K562 (cell line): ENCODE measurements at places on chromosomes 3 and 15.

- no peak for DNase-seq
These were observed 41.1 kb downstream of the ACAA1 start for GRCh38 chr3:38095669-38096483.

- no peak for DNase-seq
These were observed 620 bp upstream of the UBR1 start for GRCh38 chr15:43106486-43106829.

DNA sequence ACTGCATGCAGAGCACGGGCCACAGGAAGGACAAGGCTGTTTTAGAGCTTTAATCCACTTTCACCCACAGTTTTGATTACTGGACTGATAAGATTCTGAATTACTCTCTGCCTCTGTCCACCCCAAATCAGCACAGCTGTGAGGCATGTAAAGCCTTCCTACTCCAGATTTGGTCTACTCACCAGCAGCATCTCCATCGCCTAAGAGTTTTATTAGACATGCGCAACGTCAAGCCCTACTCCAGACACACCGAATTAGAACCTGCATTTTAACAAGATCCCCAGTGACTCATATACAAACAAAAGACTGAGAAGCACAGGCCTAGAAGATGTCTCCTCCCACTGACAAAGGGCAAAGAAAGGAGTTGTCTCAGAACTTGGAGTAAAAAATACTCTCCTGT is 221.2 kb downstream of the TUSC7 start:
- no peak for DNase-seq

DNA sequence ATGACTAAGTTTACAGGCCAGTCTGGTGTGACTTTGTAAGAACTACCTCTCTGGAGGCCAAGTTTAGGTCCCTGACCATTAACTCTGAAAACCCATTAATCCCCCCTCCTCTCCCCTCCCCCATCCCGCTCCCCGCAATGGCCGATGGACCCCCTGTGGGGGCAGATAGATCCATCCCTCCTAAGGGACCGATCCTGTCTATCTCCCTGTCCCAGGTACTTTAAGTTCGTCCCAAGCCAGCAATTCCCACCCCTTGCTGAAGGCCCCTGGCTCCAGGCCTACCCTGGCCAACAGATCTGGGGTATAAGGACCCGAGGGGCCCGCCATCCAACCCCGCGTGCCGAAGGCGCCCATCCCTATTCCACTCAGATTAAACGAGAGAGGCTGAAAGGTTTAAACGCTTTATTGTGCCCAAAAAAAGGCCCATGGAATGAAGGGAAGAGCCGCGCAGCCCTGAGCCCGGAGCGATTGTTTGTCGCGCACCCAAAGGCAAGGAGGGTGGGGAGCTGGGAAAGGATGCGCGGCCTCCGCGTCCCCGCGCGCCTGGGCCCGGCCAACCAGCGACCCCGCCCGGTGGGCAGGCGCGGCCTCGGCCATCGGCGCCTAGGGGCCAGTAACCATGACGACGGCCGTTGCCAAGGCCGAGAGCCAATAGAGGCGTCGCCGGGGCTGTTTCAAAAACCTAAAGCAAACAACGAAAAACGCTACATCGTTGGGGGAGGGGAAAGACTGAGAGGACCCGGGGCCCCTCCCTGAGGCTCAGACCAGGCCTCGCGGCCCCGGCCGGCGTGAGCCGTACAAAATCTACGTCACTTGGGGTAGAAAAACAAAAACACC is 35.9 kb downstream of the HMCES start:
- DNase-seq = peak; percentile 86

GRCh38 chr3:5021116-5022092 is 42.2 kb downstream of the BHLHE40 start:
- no peak for DNase-seq

DNA sequence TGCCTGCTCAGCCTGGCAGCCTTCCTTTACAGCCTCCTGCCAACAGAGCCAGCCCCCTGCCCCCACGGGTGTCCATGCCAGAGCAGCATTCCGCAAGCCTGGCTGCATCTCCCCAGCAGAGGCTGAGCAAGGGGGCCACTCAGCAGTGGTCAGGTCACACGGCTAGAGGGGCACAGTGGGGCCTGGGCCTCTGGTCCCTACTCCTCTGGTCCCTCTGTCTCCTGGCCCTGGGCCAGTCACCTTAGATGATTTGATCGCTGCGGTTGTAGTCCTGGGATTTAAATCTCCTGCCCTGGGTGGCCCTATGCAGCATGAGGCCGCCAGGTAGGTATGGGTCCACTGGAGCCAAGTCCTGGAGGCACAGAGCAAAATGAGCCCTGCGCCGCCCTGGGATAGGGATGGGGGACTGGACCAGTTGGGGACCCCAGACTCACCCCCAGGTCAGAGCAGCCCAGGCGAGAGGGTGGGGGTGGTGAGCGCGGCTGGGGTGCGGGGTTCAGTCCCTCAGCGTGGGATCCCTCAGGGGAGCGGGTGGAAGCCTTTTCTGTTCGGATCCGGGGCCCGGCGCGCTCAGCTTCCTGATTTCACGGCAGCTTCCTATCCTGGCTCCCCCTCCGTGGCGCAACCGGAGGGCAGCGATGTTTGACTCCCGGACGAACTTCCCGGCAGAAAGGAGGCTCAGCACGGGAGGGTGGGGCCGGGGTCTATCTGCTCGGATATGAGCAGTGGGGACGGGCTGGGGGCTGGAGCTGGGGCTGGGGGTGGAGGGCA is at the start of gene ZBTB47:
ZBTB47 (plus strand) TSS at position 138 of the 771 bp plus-strand sequence. CDS start 4,659 bp downstream, outside the sequence.
- peak; percentile 46 for DNase-seq

DNA sequence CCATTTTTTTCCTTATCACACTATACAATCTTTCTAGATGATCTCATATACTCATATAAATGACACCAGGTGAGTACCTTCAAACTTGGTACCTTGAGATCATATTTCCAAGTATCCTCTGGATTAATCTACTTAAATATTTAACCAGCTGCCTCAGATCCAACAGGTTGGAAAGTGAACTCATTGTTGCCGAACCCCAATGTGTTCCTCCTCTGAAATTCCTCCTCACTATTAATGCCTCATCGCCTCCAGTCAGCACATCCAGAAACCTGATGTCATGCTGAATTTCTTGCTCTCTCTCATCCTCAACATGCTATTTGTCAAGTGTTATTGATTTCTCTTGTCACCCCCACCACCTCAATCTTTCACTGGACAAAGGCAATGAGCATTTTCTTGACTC is 221.8 kb downstream of the FMN1 start:
- no peak for DNase-seq

- DNase-seq = no peak
These were observed 233.0 kb downstream of the EPHA3 start for GRCh38 chr3:89340408-89340807.

DNA sequence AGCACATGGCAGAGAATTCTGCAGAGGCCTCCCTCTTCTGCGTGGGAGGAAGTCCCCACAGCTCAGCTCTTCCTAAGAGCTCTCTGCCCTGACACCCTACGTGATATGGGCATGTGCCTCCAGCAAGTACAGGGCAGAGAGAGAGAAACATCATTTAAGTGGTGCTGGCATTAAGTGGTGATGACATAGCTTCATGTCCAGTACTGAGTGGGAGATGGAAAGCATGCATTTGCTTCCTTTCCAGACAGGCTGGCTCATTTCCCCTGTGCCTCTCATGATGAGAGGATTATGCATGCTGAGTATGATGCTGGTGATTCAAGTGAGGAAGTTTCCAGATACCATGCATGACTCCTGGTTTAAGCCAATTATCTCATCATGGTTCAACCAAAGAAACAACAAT is 26.9 kb downstream of the BFSP2 start:
- no peak for DNase-seq

GRCh38 chr15:30033211-30033610 is 49.5 kb upstream of the GOLGA8J start:
- no peak for DNase-seq

DNA sequence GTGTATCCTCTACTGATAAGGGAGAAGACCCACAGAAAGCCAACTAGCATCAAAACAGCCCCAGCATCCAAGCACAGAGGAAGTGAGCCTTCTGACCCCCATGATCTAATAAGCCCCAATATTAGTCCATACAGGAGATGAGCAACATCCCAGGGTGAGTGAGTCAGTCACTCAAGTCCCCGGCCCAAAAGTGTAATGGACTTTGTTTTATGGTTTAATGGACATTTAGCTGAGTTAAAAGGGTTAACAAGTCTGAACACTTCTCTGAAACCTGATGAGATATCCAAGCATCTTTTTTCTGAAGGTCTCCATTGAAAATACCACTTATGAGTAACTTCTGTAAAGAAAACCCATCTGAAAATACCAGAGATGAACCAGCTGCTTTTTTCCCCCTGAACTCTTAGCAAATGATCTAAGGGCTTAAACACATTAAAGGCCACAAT is 115.6 kb downstream of the GREM1 start:
- no peak for DNase-seq

DNA sequence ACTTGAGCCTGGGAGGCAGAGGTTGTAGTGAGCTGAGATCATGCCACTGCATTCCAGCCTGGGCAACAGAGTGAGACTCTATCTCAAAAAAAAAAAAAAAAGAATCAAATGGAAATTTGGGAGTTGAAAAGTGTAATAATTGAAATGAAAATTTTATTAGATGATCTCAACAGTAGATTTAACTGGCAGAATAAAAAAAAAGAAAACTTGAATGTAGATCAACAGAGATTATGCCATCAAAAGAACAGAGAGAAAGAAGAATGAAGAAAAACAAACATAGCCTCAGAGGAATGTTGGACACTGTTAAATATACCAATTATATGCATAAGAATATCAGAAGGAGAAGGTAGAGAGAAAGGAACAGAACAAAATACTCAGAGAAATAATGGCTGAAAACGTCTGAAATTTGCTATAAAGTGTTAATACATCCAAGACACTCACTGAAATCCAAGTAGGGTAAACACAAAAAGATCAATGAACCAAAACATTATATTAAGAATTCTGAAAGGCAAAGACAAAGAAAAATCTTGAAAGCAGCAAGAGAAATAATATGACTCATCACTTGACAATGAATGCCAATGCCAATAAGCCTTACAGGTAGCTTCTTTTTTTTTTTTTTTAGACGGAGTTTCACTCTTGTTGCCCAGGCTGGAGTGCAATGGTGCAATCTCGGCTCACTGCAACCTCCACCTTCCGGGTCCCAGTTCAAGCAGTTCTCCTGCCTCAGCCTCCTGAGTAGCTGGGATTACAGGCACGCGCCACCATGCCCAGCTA is 14.6 kb upstream of the ELP6 start:
- DNase-seq = no peak

DNA sequence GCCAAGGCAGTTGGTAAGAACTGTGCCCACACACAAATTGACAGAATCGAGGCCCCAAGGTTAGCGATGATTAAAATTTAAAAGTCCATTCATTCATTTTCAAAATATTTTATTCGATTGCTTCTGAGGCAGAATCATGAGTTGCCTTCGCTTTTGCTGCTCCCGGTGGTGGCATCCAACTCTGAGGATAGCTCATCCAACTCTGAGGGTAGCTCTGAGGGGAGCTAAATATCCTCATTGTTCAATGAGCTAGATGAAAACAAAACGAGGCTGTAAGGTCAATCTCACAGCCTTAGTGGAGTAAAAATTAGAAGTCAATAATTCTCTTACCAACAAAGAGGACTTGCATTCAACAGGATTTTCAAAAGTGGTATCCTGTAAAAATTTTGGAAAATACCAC is 897 bp upstream of the CHL1 start:
- DNase-seq = no peak

GRCh38 chr15:100761290-100761935 is 118.2 kb upstream of the ALDH1A3 start:
- no peak for DNase-seq

GRCh38 chr3:52039846-52040245 is 16.5 kb downstream of the DUSP7 start:
- no peak for DNase-seq

DNA sequence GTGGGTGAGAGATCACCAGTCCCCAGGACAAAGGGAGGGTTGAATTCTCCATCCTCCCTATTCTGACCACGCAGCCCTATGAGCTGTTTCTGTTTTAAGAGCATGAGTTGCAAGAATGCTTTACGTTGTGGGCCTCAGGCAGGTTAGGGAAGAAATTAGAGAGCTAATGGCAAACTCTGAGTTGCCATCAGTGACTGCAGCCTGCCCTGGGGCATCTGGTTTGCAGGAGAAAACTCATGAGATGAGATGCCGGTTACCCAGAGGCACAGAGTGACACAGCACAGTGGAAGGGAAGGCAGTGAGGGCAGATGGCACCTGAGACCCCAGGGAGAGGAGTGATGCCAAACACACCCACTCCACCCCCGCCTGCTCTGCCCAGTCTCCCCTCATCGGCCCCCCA is 265.3 kb downstream of the CD47 start:
- no peak for DNase-seq

DNA sequence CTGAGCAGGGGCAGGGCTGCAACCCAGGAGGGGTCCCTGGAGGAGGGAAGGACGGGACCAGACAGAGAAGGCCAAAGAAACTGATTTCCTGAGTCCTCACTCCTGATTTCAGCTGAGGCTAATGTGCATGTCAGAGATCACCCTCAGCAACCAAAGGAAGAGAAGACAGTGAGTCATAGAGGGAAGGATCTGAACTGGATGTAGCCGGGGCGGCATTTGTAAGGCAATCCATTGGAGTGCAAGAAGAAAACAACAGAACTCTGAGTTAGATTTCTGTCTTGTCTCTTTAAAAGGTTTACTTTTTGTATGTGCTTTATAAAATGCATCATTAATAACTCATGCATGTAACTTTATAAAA is 105.3 kb upstream of the AGBL1 start:
- DNase-seq = no peak

- DNase-seq = peak; percentile 43
These were observed 9.1 kb downstream of the PLXND1 start for GRCh38 chr3:129597087-129597999.

- no peak for DNase-seq
These were observed 39.3 kb upstream of the HDC start for GRCh38 chr15:50304836-50305235.

DNA sequence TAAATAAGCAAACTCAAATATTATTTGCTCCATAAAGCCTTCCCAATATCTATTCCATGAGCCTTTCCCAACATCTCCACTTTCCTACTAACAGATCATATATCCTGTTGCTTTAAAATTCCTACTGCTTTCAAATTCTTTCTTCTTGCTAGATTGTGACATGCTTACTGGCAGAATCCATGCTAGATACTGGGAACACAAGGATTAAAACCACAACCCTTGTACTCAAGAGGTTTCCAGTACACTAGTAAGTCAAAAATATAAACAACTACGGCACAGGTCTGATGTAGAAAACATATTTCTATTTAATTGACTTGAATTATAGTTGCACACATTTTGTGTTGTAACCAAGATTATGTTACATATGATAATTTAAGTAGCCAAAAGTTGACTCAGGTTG is 275.0 kb downstream of the ZBTB20 start:
- no peak for DNase-seq

DNA sequence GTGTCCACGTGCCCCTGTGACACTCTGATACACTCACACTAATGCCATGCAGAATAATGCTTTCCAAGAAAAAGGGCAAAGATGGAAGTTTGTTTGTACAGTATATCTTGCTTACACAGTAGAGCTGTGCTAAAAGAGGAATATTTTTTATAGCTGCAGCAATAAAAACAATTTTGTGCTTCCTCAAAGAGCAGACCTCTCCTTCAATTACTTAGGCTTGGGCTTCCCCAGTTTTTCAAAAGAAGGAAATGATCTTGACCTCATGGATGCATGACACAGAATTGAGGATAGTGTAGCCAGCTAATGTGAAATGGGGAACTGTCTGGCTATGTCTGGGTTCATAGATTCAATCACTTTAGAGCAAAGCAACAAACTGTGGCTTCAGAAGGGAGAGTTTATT is 137.4 kb downstream of the STT3B start:
- no peak for DNase-seq
